Posterior cingulate gyrus (tissue), 11 donors: ENCODE measurements at places on chromosomes 3 and 15.

DNA sequence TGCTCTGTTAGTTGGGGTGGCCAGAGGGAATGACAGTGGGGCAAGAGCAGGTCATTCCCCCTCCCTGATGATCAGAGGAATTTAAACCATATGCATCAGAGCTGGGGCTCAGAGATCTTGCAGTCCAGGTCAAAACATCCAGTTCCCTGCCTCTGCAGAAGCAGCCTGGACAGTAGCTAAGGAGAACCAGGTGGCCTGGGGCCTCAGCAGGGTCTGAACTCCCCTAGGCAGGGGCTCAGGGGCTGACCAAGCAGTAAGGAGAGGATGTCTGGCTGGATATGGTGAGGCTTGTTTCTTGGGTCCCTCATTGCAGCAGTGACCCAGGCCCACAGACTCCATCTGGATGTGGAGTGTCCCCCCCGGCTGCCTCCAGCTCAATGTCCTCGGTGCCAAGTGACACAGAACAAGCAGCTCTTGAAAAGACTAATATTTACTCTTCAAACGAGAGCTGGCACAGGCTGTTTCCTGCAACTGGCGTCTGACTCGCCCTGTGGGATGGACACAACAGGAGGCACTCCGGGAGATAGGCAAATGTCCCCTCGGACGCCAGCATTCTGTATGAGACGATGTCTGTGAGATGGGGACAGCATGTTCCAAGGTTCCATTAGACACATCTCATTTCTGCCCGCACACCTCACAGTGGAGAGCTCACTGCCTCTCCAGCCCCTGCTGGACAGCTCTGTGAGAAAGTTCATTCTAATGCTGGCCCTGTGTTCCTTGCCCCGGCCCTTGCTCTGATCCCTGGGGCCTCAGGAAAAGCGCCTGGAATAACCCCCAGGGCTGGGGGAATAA lies 37.1 kb downstream of the SEC22C start:
- peak; percentile 84 for DNase-seq

DNA sequence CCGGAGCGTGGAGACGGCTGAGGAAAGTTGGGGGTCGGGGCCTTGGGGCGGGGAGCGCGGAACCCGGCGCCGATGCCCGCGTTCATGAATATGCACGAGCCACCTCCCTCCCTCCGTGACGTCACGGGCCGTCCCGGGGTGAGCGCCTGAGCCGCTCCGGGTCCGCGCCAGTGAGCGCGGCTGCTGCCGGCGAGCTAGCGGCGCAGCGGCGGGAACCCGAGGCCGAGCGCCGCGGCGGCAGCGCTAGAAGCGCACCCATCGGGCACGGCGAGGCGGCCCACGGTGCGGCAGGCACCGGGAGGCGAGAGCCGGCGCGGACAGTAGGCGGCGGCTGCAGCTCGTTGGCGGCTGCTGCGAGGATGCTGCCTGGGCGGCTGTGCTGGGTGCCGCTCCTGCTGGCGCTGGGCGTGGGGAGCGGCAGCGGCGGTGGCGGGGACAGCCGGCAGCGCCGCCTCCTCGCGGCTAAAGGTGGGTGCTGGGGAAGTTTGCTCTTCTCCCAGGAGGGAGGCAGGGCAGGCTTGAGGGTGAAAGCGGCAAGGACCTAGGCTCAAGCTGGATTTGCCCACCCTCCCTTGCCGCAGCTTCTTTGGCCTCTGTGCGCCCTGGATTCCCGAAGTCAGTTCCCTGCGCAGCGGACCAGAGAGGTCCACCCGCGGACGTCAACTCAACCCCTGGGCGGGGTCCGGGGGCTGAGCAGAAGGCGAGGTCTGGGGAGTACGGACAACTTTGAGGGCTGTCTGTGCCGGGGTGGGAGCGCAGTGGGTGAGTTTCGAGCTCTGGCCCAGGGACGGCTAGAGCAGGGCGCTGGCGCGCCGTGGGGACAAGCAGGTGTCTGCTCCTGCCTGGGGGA lies at the start of gene CLSTN2:
Gene CLSTN2 (plus strand): TSS at position 170 of the 850 bp plus-strand sequence.
- peak; percentile 83 for DNase-seq

DNA sequence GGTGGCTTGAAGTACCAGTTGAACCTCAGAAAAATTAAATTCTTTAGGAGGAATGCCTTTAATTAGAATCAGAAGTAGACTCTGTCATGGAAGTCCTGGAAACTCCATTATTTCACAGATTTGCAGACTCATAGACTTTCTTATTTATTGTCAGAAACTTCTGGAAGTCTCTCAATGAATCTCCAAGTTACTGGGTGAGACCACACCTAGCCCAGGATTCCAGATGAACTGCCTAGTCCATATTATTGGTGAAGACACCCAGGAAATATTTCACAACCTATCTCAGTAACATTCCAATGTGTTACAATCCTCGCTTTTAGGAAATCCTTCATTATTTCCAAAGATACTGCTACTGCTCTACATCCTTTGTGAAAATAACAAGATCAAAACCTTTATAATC lies 6.5 kb upstream of the THBS1 start:
- DNase-seq: no peak

DNA sequence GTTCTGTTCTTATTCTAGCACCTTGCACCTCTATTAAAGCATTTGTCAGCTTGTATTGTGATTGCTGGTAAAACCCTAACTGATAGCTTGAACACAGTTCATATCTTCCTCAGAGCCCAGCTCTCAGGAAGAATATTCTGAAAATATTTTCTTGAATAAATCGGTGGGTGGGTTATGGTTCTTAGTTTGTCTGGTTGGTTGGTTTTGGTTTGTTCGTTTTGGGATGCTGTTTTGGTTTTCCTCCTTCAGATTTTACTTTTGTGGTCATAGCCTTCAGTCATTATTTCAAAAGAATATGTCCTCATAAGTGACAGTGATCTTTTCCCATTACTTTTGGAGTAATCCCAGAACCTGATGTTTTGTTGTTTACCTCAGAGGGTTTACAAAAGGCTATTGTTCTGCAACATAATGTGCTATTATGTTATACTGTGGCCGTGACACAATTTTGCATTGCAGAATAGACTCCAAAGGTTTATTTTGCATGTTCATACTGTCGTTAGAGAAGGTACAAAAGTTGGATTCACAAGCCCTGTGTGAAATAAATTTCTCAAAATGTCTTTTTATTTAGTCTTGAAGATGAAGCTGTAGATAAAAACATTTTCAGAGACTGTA lies 2.7 kb upstream of the TMEM87A start:
- no peak for DNase-seq

DNA sequence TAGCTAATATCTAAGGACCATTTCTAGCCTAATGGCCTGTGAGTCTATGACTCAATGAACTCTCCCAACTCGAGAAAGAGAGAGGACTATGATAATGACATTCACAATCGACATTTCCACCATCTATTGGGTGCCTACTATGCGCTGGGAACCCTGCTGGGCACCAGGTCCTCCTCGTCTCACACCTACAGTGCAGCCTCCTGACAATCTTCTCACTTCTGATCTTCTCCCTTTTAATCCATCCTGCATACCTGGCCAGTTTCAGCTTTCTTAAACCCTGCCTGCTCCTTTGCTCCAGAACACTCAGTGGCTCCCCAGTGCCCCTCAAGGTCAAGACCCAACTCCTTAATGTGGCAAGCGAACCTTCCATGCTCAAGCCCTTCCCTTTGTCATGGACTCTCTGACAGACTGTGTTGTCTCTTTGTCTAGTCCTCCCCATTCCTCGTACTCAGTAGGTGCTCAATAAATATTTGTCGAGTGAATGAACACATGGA lies 3.5 kb upstream of the SLC6A1 start:
- DNase-seq: no peak

- DNase-seq: no peak
Measured at GRCh38 chr3:186314896-186315295, 47.1 kb downstream of the DGKG start.

- DNase-seq: no peak
Measured at GRCh38 chr3:138950006-138950644, 3.1 kb downstream of the FOXL2NB start.
